ENCODE measurements at places on chromosomes 1 and 21.

DNA sequence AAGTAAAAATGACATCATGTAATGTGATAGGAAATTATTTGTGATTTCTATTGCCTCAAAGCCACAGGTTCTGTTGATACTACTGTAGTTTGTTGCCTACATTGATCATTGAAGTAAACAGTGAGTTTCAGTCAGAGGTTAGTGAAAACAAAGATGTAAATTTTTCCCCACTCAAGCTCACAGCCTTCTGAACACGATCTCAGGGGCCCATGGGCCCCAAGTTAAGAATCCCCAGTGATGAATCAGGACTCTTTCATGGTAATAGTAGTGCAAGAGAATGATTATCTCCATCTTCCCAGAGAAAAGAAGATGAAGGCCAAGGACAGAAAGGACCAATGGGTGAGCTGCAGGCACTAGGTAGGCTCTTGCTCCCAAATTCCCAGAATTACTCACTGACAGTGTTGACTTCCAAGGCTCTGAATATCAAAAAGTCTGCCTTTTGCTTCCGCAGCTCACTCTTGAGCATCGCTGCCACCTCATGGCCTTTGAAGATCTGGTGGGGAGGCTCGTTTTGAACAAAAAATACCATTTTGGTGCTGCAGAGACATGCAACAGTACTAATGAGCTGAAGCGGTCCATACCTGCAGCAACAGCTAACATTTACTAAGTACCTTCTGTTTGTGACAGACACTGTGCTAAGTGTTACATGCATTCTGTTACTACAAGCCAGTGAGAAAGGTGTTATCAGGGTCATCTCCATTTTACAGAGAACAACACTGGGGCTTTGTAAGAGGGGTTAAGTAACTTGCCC is 113.3 kb downstream of the KIAA0319L start:
- DNase-seq = no peak

DNA sequence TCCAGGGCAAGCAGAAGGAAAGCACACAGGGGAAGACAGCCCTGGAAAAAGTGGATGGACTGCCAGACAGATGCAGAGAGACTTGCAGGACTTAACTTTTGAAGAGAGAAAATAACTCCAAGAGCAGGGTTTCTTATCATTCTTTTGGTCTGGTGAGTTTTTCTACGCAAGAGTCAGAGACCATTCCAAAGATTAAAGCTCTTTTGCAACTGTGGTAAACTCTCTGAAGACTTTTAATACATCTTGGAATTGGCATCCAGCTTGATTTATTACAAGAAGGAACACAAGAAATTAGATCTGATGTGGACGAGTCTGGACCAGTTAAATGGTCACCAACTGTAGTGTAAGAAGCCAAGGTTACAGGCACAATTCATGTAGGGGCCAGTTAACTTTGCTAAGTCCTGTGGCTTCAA is 153.4 kb downstream of the SIPA1L2 start:
- DNase-seq = no peak

DNA sequence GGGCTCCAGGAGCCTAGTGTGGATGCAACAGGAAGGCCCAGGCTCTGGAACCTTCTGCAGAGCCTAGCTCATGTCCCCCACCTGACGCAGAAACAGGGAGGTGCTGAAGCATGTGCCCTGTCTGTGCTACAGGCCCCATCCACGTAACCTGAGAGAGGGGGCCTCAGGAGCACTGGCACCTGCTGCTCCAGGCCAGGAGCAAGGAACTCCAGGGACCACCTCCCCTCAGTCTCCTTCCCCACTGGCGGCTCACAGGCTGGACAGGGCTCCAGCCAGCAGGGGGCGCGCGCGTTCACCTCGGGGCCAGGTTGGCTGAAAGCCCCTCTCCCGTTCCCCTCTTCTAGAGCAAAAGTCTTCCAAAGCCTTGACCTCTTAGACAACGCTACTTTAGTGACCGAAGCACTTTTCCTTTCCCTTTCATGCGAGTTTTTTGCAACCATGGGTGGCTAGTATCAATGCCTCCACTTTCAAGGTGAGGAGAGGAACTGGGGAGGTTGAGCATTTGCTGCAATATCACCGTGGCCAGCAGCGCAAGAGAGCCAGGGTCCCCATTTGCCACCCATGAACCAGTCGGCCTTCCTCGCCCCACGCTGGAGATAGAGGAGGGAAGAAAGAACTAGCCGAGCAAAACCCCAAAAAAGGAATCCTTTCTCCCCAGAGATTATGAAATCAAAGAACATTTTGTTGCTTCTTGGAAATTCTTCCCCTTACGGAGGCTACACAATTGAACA is 52.4 kb upstream of the GPR157 start:
- peak; percentile 42 for DNase-seq

DNA sequence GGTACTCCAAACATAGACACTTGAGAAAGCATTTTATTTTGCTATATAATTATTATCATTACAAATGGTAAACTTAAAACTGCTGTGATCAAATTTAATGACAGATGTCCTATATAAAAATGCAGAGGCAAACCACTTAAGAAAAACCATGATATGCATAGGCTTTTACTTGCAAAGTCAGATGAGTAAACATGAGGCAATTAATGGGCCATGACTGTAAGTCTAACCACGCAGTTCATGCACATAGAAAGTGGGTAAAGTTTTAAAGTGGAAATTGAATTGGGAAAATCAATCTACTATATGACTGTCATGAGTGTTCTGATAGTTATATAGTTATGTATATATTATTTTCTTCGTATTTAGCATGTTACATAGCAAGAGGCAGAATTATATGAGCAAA is 219.2 kb downstream of the PTPRC start:
- DNase-seq = no peak

DNA sequence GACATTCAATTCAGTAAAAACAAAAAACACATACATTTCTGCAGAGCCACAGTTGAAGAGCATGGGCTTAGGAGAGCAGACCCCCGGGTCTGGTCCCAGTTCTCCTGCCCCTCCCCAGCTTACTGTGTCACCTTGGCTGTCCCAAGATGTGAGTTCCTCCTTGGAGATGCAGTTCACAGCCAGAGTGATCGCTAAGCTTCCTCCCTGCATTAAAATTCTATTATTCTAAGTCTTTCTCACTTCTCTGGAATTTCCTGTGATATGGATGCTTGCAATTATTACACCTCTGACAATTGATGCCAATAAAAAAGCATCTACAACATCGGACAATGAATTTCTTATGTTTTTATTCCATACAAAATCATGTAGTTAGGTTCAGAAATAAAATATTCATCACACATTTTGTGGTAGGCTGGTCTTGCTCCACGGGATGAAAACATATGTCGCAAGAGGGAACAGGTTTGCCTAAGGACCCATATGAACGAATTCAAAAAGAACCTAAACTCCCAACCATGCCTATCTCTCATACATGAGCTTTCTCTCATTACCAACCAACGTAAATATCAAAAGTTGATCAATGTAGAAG is 328.5 kb upstream of the RUNX1 start:
- DNase-seq = no peak

DNA sequence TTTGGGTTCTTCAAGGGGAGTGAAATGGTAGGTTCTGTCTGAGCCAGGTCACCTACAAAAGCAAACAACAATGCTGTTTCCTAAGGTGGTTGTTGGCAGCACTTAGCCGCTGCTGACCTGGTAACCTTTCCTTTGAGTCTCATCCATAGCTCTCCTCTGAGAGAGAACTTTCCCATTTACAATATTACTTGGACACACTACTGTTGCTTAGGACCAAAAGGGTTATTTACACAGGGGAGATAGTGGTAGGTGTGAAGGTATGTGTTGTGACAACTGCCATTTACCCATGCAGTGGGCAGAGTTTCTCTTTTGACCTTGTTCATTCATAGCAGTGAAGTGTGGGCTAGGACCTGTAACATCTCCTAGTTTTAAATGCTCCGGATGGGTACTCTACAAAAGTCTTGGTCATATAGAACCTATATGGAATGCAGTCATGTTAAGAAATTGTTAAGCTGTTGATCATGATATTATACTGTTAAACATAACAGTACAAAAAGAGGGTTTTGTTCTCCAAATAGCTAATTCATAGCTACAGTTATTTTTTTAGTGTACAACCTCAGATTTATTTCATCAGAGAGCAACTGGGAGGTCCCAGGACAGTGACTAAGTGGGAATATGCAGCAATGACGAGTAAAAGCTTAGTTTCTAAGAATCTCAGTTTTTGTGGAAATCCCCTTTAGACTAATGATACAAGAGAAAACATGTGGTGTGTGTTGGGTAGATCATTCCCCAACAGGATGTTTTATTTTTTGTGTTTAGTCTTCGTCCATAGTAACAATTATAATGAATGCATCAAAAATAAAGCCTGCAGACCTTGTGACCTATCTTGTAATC is 219.7 kb downstream of the NFIA start:
- DNase-seq = no peak

DNA sequence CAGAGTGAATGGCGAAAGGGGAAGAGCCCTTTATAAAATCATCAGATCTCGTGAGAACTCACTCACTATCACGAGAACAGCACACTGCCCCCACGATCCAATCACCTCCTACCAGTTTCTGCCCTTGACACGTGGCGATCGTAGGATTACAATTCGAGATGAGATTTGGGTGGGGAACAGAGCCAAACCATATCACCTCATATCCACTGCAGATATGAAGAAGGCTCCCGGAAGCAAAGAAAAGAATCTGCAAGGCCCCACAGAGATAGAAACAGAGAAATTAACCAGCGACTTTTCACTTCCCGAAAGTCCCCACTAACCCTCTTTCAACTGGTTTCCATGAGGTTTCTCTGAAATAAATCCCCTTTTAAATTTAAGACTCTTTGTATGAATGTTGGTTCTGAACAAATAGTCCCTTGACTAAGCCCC is 86.2 kb upstream of the IRF2BP2 start:
- no peak for DNase-seq

- DNase-seq = no peak
These were observed 10.5 kb downstream of the CDCP2 start for GRCh38 chr1:54142146-54142900.

GRCh38 chr1:39969531-39970270 is 14.8 kb downstream of the MFSD2A start:
- no peak for DNase-seq

GRCh38 chr1:27630859-27631491 is 4.0 kb downstream of the FGR start:
- no peak for DNase-seq

DNA sequence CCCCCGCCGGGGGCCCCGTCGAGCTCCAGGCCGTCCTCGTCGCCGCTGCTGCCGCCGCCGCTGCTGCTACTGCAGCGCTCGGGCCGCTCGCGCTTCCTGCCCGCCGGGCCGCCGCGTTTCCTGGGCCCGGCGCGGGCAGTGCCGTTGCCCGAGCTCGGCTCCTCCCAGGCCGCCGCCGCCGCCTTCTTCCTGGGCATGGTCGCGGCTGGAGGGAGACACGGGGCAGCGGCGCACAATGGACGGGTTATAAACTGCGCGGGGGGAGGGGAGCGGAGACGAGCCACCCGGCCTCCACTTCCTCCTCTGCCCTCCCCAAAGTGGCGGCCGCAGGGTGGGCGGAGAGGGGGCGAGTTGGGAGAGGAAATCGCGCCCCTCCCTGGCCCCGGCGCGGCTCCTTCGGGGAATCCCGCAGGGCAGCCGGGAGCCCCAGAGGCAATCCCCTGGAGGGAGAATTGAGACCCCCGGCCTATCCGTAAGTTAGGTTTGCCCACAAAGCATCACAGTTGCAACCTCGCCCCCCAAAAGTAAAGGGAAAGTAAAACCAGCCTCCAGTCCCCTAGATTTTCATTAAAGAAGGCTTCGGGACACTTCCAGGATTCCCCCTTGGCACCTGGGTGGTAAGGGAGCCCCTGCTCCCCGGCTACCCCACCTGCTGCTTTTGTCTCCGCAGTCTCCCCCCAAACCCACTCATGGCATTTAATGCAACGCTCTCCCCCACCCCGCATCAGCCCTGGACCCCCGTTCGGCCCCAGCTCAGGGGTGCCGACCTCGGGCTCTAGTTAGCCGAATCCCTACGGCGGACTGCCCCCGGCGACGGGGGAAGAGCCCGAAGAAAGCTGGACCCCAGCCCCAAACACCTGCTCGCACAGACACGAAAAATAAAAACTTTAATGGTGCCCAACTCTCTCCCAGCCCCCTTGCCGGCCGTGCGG is 893 bp downstream of the RCC2 start:
- peak; percentile 40 for DNase-seq

DNA sequence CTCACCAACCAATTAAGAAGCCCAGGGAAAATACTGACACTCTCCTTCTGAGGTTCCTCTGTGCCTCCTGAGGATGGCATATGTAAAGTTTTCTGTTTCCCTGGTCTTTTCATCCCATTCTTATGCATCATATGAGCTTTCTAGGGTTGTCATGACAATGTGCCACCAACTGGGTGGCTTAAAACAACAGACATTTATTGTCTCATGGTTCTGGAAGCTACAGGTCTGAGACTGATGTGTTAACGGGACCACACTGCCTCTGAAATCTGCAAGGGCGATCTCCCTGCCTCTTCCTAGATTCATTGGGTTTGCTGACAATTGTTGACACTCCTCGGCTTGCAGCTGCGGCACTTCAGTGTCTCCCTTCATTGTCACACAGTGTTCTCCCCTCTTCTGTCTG is 308.4 kb downstream of the RGS7 start:
- no peak for DNase-seq

- DNase-seq = no peak
These were observed 148.1 kb downstream of the RGS7 start for GRCh38 chr1:241208910-241209379.

DNA sequence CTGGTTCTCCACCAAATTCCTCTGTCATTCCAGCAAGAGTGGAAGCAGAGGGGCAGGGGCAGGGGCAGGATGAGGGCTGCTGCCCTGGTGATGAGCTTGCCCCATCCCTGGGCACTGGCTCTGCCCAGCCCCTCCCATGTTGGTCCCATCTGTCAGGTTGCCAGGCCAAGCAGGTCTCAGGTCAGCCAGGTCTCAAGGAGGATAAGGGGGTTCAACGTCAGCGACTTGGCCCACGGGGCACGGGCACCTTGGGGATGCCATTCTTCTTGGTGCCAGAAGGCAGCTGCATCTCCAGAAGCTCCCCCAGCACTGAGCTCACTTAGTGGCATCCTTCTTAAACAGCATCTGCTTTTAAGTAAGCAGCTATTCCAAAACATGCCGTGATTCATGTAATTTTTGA is 133.1 kb downstream of the AJAP1 start:
- no peak for DNase-seq

GRCh38 chr1:51961231-51961630 is 29.3 kb downstream of the RAB3B start:
- DNase-seq = no peak

GRCh38 chr1:151562661-151563060 is 22.6 kb downstream of the TUFT1 start:
- no peak for DNase-seq

DNA sequence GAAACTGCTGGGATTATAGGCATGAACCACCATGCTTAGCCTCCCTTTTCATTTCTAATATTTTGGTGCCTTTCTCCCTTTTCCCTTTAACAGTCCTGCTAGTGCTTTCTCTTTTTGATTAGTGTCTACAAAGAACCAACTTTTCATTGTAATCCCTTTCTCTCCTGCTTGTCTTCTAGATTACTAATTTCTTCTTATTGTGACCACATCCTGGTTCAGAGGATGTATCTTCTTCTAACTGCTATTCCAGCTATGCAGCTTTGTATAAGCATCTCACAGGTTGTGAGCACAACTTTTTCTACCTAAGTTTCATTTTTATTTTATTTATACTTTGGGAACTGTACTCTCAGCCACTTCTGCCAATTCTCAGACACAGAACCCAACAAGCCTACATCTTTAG is 14.7 kb downstream of the ZNF648 start:
- no peak for DNase-seq
